ENCODE measurements at places on chromosomes 1 and 21.

- no peak for DNase-seq
These were observed 647 bp downstream of the RO60 start for GRCh38 chr1:193060115-193060403.

DNA sequence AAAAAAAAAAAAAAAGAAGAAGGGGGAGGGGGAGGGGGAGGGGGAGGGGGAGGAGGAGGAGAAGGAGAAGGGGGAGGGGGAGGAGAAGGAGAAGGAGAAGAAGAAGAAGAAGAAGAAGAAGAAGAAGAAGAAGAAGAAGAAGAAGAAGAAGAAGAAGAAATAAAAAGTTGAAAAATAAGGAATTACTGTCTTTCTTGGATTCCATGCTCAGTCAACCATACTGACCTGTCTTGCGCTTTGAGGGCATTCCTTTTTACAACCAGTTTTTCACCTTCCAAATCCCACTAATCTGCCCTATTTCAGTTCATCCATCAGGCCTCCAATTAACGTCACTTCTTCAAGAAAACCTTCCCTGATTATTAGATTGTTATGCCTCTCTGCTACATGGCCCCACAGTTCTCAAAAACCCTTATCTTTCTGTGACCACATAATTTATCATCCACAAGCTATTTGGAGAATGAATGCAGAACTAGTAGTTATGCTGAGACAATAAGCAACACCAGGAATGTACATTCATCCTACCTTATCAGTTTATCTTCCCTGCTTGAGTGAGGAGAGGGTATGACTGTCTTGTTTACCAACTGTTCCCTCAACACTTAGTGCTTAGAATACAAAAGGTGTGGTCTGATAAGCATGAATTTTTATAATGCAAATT, 57.5 kb upstream of the GUCA2A start:
- no peak for DNase-seq

DNA sequence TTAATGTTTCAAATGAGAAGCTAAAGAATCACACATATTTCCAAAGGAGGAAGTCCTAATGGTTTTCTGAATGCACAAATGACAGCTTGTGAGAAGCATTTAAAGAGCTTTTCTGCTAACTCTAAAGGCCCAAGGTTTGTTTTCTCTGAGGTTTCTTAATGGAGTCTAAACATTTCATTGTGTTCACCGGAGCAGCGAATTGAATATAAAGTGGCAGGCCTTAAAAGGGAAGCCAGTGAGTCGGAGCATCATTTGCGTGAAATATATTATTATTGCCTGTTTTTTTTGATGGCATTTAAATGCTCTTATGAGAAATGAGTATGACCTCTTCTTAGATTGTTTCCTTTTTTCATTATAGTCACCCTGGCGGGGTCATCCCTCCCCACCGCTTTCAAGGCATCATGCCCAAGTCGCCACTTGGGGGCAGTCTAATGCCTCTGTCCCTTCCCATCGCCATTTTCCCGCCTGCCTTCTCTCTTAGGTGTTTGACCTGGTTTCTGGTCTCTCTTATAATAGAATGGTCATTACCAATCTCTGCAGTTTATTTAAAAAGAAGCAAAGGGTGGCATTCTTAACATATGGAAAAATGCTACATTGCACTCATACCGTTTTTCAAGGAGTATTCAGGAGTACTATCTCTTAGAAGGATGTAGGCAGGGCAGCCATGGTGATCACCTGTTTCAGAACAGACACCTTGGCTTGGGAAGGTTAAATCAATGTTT, 25.3 kb upstream of the OVAAL start:
- peak; percentile 31 for DNase-seq

DNA sequence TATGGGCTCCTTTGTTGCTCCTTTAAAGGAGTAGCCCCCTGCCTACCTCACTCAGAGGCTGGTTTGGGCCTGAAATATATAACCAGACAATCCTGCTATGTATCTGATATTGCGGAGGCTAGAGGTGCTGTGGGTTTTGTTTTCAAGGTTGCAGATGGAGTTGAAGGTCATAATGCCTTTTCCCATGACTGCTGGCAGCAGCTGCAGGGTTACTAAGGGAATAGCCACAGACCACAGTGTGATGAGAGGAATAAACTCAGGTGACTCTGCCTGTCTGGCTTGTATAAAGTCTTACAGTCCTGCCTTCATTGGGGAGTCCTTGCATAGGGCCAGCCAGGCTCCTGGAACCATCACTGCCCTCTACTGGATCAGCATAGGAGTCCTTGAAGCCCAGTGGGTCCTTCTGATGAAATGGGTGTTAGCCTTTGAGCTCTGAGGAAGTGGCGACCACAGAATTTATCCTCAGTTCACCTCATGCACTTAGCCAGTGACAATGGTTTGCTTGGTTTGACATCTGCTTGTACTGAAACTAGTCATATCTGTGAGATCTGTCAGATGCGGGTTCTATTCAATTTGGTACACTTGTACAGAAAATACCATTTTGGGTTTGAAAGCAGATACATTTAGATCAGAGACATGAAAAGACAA, 174.4 kb upstream of the HMCN1 start:
- peak; percentile 22 for DNase-seq

- DNase-seq: no peak
These were observed 12.8 kb downstream of the PSRC1 start for GRCh38 chr1:109269981-109270622.
